ENCODE measurements at places on chromosomes 3 and 15.

- no peak for DNase-seq
These were observed 14.3 kb downstream of the AKAP13 start for GRCh38 chr15:85394554-85395333.

DNA sequence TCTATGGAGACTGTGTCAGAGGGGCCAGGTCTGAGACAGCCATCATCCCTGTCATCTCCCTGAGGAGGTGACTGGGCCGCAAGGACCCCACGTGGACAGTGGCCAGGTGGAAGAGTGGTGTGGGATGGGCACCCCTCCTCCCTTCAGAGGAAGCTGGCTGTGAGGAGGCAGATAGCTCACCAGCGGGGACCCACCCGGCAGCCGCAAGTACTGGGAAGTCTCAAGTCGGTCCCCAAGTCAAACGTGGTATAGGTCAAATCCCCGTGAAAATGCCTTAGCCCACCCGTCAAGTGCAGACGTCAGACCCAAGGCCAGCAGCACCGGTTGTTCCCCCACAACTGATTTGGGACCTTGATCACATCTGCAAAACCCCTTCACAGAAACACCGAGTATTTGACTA is 12.3 kb upstream of the KLF13 start:
- no peak for DNase-seq

GRCh38 chr3:133880287-133880686 is 15.4 kb downstream of the RAB6B start:
- DNase-seq: no peak

DNA sequence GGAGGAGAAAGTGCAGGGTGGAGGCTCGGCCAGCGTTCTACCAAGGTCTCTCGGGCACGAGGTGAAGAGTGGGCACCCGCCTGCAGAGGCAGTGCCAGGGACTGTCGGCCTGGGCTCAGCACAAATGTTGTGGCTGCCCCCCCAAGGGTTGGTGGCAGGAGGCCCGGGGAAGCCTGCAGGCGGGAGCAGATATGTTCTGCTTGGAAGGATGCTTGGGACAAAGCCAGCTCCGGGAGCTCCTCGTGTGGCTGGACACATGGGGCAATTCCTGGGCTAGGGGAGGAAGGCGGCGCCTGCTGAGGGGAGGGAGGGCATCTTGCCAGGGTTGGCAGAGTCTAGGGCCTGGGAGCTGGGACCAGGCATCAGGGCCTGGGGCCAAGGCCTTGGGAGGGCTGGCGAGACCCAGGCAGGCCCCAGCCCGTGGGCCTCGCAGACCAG is 30.4 kb upstream of the FBLN2 start:
- DNase-seq: no peak

DNA sequence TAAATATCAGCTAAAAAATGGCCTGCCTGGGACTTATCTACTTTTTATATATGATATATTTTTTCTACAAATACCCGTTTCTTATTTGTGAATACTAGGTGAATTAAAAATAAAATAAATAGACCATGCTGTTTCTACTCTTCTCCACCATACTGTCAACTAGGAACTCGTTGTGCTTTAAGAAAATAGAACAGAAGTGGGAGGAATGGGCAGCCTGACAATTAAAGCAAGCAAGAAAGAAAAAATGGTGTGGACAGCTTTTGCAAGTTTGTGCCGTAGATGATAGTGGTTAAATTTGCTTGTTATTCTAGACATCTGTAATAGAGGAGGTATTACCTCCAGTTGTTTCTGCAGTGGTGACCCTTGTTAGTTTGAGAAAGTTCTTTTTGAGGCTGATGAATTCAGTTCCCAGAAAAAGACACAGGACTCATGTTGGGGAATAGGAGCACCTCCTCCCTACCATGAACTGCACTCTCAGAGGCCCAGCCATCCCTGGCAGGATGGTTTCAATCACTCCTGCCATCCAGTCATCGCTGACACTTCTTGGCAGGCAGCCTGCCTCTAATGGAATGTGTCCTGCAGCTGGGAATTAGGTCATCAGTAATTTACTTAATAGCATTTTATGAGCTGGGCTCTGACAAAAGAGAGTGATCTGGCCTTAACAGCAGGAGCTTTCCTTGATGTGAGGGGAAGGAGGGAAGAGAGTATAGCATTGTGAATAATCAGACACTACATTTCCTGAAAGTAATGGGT is 105.0 kb upstream of the GAP43 start:
- no peak for DNase-seq

DNA sequence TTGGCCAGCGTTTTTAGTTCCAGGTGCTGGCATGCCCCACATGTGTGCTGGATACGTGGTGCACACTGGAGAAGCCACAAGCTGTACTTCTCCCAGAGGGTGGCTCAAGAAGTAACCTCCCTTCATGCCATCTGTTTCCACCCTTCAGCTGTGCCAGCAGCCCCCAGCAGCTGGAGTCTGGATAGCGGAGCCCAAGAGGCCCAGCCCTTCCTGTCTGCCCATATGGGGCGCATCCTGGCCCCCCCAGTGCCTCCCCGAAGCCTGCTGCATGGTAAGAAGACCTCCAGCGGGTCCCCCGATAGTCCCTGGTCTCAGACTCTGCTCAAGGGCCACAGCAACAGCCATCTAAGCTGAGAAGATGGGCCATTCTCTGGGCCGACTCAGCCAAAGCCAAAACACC is 5.8 kb upstream of the MANF start:
- no peak for DNase-seq

DNA sequence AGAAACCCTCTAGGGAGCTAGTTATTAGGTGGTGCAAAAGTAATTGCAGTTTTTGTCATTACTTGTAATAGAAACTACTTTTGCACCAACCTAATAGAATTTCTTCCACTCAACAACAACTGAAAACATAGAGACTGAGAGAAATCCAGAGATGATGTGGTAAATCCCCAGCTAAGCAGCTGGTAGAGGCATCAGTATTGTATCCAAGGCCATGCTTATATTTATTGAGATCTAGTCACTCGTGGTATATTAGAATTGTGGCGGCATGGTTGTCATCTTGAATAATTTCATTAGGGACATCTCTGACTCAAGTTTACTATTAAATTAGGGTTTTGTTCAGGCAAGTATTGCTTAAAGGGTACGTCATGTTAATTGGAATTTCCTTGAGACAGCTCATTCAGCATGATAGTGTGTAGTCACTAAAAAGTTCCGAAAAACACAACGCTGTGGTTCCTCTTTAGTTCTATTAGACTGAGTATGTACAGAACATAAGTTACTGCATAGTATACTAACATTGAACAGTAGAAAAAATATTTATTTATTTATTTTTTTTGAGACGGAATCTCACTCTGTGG is 35.3 kb downstream of the PAK2 start:
- DNase-seq: no peak

GRCh38 chr15:69987492-69988489 is 109.9 kb downstream of the TLE3 start:
- DNase-seq: no peak

DNA sequence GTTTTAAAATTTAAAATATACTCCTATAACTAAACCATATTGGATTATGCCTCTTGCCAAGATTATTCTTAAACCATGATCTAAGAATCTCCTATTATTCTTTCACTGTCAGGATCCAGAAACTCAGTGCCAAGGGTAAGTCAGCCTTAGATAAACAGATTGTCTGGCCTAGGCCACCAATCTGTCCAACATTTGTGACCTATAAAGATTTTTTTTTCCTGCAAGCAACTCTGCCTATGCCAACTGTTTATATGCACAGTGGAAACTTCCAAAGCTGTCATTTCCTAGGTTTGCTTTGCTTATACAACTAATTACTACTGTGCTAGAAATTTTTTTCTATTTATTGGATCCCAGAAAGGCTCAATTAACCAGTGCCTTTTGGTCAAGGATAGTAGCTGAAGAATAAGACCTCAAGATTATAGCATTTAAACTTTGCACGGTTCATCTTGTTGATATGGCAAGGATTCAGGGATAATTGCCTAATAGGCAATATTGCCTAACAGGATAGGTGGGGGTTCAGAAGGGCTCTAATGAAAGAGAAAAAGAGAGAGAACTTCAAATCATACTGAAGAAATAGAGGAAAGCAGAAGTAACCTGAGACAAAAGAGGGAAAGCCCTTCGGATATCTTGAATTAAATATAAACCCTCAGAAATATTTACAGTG is 22.8 kb downstream of the GAP43 start:
- no peak for DNase-seq
